Gastrocnemius medialis (tissue), 4 donors: ENCODE measurements at places on chromosomes 13 and 19. TPM values are rescaled to one million over a fixed set of nuclear protein-coding genes. Genes with fewer than 3 reads are reported as not detected.

ACP5 gene
- 1.3 TPM for total RNA-seq

BCKDHA gene
- total RNA-seq: 81.3 TPM

TMC4 gene
- total RNA-seq: 1.6 TPM

ZNF799 gene
- total RNA-seq: 1.3 TPM

NALCN gene
- 0.87 TPM for total RNA-seq

CEACAM19 gene
- total RNA-seq: 8.5 TPM

VAV1 gene
- 0.71 TPM for total RNA-seq

DPF1 gene
- not detected for total RNA-seq
